ENCODE measurements at places on chromosomes 4 and X.

GRCh38 chr4:95508421-95508820 is 40.4 kb downstream of the UNC5C start:
- no peak for DNase-seq

- no peak for DNase-seq
These were observed 37.9 kb downstream of the RAB40AL start for GRCh38 chrX:102975016-102975415.

DNA sequence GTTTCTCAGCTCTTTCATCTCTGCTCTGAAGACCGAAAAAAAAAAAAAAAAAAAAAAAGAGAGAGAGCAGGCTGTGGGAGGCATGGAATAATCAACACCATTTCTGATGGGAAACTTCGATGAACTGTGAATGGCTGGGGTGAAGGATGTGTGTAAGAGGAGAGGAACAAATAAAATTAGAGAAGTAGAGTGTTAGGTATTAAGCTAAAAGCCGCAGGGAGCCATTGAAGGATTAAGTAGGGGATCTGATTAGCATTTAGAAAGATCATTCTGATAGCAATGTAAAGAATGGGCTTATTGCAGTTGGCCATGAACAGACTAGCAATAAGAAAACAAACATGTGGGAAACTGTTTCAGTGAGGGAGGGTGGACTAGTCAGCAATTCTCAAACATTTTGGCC is 33.6 kb upstream of the JADE1 start:
- no peak for DNase-seq

GRCh38 chr4:175560604-175561003 is 251.5 kb downstream of the GPM6A start:
- peak; percentile 6 for DNase-seq

- no peak for DNase-seq
These were observed 128.6 kb upstream of the SLC34A2 start for GRCh38 chr4:25527034-25527433.

- no peak for DNase-seq
These were observed 146.8 kb downstream of the DCTD start for GRCh38 chr4:182770259-182770995.

DNA sequence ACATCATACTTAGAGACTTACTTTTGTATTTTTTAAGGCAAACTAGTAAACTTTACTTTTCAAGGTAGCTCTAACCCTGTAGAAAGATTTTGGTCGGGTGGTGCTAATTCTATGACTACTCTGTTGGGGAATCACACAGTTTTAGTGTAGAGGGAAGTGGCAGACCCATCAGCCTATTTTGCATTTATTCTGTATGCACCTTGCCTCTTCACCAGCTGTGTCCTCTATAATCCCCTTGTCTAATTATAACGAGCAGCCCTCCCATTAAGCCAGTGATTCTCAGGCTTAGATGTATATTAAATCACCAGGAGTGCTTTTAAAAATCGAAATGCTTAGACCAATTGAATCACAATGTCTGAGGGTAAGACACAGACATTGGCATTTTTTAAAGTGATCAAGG is 78.1 kb downstream of the GALNT7 start:
- DNase-seq: no peak

DNA sequence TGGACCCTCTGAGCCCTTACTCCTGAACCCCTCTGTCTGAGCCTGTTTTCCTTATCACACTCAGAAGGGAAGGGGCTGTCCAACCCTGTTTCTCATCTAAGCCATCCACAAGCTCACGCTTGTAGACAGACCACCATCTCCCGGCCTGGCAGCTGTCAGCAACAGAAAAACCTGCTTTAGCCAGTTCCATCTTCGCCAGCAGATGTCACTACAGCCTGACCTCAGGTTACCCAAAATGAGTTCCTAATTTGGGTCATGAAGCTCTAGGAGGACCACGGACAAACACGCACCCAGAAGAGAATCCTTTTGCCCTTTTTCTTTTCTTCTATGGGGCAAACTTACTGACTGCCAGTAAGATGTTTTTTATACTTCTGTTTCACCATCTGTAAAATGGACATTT is 445.4 kb downstream of the BCOR start:
- peak; percentile 55 for DNase-seq

DNA sequence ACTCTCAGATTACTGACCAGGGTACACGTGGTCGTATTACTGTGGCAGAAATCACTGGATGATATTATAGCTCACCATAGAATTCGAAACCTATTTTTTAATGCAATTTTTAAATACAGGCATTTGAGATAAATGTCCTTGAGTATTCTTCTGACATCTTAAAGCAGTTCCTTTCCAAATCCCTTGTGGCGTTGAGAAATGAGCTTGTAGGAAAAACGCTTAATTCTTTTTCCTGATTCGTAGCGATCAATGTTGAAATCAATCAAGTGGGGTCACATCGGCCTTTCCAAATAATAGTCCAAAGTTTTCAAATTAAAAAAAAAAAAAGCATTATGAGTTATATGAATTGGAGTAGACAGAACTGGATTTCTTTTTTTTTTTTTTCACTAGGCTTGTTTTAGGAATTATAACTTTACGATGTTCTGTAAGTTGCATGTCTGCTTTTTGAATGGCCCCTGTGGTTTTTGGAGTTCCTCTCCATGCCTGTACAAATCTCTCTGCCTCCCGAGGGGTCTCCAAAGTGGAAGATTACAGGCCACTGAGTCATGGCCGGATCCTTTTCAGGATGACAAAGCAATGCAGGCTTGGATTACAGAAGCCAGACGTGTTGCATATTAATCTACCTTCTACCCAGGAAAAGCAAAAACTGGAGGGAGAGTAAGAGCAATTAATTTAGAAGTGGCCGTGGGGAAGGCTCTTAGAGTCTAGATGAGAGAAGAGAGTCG is 226.1 kb downstream of the SHOX start:
- DNase-seq: no peak

- no peak for DNase-seq
These were observed 82.1 kb downstream of the GUCY2F start for GRCh38 chrX:109399831-109400230.

GRCh38 chrX:28158019-28158777 is 176.9 kb upstream of the DCAF8L1 start:
- no peak for DNase-seq

GRCh38 chrX:23662853-23663252 is 4.4 kb upstream of the PRDX4 start:
- no peak for DNase-seq

GRCh38 chr4:2378898-2379297 is 39.5 kb downstream of the ZFYVE28 start:
- no peak for DNase-seq

GRCh38 chr4:54169176-54169575 is 59.9 kb upstream of the PDGFRA start:
- no peak for DNase-seq

GRCh38 chr4:7539659-7540058 is 104.9 kb upstream of the PSAPL1 start:
- DNase-seq: peak; percentile 30

- peak; percentile 29 for DNase-seq
These were observed 255.1 kb upstream of the GPC4 start for GRCh38 chrX:133670383-133670782.

GRCh38 chr4:70640192-70640591 is 11.6 kb downstream of the ENAM start:
- no peak for DNase-seq
